HepG2 (cell line): ENCODE measurements at places on chromosomes 11 and 22.

DNA sequence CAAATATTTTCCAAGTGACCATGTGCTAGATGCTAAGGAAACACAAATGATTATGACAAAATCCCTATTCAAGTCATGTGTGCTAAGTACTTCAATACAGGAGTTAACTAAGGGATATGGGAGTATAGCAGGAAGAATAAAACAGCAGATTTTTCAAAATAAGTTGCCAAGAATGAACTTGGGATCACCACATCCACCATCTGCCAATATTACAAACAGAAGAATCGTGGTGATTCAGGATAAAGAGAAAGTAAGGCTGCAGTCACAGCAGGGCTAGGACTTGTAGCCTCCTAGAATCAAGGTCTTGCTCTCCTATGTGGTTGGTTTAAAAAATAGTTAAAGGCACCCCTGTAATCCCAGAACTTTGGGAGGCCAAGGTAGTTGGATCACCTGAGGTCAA, 34.3 kb downstream of the MRTFA start:
- DNase-seq = no peak

DNA sequence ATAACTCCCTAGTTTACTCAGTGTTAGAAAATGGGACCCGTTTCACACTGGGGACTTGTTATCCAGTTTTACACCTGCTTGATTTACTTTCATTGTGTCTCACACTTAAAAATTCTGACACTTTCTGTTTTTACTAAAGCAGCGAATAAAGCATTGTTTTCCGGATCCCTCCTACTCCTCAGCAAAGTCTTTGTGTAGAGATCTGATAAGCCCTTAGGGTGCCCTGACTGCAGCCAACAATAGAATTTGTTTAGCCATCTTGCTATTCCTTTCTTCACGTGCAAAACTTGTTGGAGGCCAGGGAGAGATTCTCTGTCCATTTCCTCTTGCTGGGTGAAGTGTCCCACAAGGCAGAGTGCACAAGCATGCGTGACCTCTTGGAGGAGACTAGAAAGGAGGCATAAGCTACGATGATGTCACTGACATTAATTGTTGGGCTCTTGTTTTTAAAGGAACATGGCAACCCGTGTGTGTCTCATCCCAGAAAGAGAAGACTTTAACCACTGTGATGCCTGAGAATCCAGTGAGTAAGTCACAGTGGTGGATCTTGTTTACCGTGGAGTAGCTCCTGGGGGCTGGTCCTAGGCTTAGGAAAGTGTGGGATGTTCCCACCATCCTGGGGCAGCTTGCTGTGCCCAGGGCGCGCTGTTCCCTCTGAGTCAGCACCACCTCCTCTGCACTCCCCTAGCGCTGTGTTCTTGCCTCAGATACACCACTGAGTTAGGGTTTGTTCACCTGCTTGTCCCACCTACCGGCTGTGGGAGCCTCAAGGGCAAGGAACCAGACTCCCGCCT, 27.7 kb downstream of the MICAL2 start:
- no peak for DNase-seq

GRCh38 chr11:2675540-2675939, 24.3 kb downstream of the KCNQ1OT1 start:
- DNase-seq = no peak

- DNase-seq = no peak
Measured at GRCh38 chr22:31497148-31497938, 1.0 kb downstream of the SFI1 start.

DNA sequence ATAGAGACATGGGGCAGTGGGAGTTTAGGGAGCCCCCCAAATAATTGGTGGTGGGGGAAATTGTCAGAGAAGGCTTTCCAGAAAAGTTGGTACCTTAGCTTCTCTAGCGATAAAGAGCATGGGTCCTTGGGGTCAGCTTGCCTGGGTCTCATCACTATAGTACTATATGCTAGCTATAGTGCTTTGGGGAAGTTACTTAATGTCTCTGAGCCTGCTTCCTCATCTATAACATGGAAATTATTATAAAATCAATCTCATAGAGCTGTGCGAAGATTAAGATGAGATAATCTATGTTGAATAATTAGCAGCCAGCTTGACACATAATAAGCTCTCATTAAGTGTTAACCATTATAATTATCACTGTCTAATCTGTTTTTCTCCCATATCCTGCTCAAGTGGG, 41.2 kb downstream of the STIM1 start:
- DNase-seq = no peak

DNA sequence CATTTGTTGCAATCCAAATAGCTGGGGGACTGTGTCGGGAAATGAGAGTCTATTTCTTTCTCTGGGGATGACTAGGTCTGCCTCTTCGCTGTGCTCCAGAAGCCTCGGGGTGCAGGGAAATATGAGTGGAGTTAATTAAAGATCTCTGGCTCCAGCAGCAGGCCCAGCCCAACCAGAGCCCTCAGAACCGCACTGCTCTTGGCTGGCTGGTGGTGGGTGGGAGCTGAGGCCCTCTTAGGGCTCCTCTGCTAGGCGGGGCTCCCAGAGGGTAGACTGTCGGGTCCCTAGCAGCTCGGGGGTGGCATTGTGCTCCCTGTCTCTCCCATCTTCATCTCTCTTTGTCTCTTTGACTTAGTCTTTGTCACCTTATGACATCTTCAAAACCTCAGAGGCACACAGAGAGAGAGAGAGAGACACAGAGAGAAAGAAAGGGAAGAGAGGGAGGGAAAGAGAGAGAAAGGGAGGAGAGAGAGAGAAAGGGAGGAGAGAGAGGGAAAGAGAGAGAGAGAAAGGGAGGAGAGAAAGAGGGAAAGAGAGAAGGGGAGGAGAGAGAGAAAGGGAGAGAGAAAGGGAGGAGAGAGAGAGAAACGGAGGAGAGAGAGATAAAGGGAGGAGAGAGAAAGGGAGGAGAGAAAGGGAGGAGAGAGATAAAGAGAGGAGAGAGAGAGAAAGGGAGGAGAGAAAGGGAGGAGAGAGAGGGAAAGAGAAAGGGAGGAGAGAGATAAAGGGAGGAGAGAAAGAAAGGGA, 20.2 kb downstream of the MPPED1 start:
- DNase-seq = no peak

DNA sequence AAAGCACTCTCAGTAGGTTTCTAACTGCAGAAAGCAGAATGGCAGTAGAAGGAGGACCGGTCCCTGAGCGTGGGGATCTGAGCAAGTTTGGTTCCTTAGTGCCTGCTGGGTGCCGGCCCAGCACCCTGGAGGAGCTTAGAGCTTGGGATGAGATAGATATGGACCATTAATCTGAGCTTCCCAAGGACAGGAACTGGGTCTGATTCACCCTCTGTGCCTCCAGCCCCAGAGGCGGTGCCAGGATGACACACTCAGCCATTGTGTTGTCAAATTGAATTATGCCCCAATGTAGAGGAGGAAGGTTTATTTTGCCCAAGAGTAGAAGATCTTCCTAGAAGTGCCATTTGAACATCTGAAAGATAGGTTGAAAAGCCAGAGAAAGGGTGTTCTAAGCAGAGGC, 4.3 kb downstream of the ZC3H7B start:
- DNase-seq = no peak

- DNase-seq = no peak
Measured at GRCh38 chr11:113172382-113172951, 141.9 kb upstream of the TTC12 start.

DNA sequence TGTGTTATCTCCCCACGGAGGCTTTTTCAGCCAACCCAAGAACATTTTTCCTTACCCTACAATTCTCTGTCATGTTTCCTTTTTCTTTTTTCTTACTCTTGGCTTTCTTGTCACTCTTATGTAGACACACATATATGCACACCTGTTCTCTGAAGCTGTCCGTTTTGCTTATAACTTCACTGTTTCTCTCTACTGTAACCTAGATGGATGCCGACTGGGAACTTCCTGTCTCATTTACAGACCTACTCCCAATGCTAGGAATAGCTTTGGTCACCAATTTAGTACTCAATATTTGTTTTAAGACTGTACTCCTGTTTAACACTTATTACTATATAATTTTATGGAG, 9.9 kb upstream of the CASP12 start:
- DNase-seq = no peak

GRCh38 chr11:36450110-36450572, 59.9 kb downstream of the TRAF6 start:
- DNase-seq = no peak

- no peak for DNase-seq
Measured at GRCh38 chr11:96827164-96827563, 437.4 kb downstream of the JRKL start.

DNA sequence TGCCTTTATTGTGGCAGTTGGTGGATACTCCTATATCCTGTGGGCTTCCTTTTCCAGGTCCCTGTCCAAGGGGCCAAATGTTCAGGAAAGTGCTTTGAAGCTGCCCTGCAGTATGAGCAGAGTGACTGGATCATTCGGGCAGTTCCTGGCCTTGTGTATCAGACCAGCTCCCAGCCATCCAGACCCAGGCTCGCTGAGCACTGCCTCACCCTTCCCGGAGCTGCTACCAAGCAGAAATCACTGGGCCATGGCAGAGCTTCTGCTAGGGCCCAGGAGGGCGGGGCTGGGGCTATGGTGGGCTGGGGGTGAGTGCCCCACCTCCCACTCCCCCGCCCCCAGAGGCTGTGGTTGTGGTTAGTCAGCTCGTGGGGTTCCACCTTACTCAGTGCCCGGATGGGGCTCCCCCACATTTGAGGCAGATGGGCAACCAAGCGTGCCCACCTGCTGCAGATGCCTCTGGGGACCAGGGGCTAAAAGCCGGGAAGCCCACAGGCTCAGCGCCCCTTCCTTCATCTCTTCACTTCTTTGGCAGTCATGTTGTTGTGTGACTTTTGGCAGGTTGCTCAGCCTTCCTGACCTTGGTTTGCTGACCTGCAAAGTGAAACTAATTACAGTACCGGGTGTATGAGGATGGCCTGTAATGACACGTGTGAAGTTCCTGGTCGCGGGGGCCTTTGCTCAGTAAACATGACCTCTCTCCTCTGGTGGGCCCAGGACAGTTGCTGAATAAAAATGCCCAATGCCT, 2.1 kb upstream of the LRRC32 start:
- DNase-seq = no peak

DNA sequence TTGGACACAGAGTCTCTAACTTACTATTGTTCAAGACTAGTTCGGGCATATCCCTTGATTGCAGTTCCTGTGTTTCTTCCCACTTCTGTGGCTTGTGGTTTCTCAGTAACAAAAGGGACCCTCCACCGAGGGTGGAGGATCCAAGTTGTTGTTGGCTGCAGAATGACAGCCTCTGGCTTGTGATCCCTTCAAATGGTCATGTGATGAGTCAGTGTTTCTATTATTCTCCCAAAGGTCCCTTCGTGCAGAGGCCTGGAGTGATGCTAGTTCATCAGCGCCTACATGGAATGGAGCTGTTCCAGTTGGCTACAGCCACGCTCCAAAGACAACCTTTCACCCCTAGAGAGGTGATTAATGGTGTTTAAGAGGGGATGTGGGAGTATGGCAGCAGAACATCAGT, 2.6 kb upstream of the VWCE start:
- DNase-seq = peak; percentile 29

DNA sequence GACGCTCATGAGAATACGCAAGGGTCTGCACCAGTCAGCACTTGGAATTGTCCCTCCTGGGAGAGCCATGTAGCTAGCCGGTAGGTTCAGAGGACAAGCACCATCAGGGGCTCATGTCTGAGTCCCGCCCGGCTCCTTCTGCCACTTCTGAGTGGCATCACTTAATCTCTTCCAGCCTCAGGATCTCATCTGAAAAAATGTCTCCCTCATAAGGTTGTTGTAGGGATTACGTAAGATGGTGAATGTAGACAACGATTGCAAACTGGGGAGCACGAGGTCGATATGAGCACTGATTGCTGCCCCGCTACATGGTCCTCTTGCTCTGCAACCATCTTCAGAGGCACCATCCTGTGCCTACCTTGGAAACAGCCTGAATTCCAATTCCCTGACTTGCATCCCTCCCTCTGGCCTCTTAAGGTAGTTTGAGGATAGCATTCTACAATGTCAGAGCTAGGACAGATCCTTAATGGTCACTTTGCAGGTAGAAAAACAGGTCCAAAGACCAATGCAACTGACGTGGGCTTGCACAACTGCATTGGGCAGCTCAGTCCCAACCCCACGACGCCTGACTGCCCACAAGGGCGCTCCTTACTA, 115.8 kb upstream of the TMEM45B start:
- no peak for DNase-seq

GRCh38 chr22:43207849-43208702, 21.1 kb upstream of the TTLL12 start:
- no peak for DNase-seq

DNA sequence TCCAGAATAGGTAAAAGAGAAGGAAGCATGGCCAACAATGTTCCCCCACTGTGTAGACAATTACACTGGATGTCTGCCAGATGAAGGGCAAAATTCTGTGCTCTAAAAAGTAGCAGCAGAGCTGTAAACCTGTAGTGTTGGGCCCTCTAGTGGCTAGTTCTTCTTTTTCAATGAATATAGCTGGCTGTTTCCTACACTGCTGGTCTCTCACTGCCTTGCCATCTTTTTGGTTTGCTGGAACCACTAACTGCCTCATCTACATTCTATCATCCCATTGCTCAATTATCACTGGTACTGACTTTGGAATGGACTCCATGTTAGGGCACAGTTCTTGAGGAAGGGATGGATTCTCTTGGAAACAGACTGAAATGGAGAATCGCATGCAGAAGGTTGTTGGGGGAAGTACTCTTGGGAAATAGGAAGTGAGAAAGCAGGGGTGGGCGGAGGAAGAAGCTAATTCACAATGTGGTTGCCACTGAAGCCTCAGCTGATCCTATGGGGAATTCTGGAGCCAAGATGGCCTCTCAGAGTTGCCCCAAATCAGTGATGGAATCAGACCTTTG, 17.9 kb downstream of the KCNE3 start:
- peak; percentile 52 for DNase-seq

GRCh38 chr11:69213316-69213715, 57.6 kb downstream of the SMIM38 start:
- no peak for DNase-seq

DNA sequence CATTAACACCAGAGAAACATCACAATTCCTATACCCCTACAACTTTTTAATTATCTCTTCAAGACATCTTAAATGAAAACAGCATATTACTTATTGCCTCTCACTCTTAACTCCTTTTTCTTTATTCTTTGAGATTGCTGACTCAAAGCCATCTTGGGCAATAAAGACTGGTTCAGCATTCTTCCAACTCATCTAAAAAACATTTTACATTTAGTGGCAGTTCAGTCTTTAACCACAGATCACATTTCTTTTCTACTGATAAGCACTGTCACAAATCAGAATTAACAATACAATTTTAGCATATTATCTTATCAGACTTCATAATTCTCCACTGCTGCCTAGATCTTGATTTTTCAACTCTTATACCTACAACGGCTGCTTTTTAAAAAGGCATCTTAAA, 34.0 kb downstream of the SIK3 start:
- DNase-seq = no peak
